Activated CD4-positive, alpha-beta T cell treated with anti-CD3 and anti-CD28 coated beads, Interleukin-2, amount 50 U/mL, for 24 hours (primary cell): ENCODE measurements at places on chromosomes 5 and 9.
A peak's percentile ranks its signal among the peaks of the same experiment; 100 is the strongest.

DNA sequence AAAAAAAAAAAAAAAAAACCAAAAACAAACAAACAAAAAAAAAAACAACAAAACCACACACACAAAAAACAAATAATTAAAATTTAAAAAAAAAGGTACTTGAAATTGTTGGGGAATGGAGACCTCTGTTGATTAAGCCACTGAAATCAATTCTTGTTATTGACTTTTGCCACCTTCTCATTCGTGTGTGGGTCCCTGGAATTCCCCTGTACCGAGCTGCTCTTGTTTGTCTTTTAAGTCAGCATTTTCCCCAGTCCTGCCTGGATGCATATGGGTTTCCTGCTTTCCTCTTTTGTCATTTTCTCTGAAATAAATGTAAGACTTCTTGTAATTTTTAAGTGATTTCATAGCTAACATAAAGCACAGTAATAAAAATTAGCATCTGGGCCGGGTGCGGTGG is 45.5 kb downstream of the GPBP1 start:
- DNase-seq: no peak

DNA sequence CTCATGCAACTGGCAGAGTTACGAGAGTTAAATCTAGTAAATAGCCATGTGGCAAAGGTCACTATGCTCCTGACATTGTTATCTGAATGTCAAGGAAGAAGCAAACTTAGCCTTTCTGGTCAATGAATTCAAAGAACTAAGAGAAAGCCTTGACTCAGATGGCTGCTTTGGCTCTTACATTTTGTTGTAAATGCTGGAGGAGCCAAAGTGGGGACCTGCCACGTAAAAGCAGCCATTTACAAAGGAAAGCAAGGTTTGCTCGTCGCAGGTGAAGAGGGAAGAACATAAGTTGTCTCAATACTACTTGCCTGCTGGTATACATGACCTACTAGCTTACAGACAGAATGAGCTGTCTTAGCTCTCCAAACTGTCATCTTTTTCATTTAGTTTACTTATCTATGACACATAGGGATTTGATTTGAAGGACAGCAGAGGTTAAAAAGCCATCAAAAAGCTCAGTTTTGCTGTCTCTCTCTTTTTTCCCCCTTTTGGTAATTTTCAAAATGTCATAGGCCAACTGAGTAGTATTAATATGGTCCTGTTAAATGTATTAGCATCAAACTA is 1052.8 kb upstream of the DMAC1 start:
- DNase-seq: no peak

DNA sequence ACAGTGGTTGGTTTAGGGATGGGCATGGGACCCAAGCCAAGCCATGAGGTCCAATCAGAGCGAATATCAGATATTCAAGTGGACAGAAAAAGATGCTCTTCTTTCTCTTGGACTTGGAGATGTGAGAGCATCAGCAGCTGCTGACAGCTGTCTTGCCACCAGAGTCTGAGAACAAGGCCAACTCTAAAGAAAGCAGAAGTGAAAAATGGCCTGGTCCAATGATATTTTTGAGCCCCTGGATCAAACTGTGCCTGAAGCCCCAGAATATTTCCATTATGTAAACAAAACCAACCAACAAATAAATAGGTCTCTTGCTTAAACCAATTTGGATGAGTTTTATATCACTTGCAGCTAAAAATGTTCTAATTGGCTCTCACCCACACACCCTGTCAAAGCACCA is 30.7 kb upstream of the JADE2 start:
- DNase-seq: no peak

- DNase-seq: no peak
Measured at GRCh38 chr5:103489307-103489706, 73.3 kb downstream of the NUDT12 start.

DNA sequence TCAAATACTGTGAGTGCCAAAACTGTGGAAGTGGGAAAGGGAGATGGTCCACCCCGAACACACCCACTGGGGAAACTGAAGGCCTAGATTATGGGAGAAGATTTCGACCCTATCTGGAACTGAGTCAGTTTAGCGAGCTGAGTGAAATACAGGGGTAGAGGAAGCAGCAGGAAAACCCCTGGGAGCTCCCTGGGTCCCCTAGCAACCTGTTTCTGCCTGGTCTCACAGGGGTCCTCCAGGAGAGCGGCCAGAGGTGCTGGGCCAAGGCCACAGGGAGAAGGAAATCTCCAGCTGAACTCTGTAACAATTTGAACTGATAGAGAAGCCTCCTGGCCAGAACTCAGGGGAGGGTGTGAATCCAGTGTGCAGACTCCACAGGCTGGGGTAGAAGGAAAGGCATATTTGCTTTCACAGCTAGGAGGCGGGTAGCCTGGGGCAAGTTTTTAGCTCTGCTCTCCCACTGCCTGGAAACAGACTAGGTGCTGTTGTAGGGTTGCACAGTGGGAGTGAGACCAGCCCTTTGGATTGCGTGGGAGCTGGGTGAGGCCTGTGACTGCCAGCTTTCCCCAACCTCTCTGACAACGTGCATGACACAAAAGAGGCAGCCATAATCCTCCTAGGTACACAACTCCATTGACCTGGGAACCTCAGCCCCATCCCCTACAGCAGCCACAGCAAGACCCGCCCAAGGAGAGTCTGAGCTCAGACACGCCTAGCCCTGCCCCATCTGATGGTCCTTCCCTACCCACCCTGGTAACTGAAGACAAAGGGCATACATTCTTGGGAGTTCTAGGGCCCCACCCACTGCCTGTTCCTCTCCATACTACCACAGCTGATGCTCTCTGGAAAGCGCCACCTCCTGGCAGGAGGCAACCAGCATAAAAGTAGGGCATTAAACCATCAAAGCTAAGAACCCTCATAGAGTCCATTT is 78.8 kb upstream of the GPBP1 start:
- no peak for DNase-seq

DNA sequence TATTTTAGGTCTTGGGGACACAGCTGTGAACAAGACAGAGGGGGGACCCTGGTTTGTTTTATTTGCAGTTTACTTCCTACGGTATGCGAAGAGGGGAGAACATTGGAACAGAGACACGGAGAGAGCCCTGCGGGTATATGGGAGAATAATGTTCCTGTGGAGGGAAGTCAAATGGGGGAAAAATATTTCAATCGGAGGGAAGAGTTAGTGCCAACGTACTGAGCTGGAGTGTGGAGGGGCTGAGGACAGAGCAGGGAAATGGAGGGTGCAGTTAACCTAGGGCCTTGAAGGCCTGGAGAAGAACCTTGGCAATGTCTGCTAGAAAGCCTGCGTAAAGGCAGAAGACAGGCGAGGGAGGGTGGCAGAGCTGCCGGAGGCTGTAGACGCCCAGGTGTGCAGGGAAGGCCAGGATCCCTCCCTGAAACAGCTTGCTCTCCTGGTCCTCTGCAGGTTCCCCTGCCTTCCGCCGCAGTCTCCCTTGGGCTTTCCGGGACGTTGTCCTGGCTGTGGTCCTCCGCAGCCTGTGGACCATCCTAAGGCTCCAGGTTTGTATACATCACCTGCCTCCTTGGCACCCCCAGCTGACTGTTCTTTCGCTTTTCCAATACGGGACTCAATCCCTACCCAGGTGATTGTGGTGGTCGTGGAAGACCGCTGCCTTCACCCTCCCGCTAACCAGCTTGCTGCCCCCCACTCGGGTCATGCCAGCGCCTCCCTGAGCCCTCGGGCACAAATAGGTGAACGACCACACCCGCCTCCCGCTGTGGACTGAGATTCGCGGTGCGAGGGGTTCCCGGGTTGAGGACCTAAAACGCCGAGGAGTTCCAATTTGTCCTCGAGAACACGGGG is 1.9 kb upstream of the RACK1 start:
- DNase-seq: no peak

- no peak for DNase-seq
Measured at GRCh38 chr5:137564398-137564961, 65.4 kb upstream of the SPOCK1 start.

- DNase-seq: no peak
Measured at GRCh38 chr5:124669956-124670721, 76.3 kb downstream of the ZNF608 start.

DNA sequence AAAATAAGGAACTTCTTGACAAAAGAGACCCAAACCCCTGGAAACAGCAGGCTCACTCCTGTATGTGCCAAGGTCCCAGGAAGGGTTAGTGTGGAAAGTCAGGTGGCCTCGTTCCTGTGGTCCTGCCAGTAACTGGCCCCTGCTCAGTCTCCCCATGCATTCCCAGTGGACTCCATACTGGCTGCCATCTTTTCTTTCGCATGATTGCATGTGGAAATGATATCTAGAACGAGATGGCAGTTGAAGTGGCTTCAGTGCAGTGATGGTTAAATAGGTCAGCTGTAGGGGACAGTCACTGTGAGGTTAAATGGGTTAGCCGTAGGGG is 30.4 kb downstream of the AHRR start:
- DNase-seq: no peak

DNA sequence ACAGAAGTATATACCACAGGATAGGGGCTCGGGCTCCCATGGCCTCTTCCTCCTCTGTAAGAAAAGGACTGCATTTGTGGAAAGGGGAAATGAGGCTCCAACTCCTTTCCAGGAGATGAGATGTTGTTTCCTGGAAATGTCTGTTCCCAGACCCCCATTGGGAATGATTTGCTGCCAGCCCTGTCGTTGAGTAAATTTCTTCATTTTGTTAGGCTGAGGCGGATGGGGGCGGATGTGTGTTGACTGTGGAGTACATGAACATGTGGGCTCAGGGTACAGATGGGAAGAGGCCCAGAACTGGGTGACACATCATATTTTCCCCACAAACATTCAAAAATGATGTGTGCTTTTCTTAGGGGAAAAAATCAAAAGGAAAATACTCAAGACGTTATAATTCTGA is 28.8 kb upstream of the TNFAIP8 start:
- no peak for DNase-seq

DNA sequence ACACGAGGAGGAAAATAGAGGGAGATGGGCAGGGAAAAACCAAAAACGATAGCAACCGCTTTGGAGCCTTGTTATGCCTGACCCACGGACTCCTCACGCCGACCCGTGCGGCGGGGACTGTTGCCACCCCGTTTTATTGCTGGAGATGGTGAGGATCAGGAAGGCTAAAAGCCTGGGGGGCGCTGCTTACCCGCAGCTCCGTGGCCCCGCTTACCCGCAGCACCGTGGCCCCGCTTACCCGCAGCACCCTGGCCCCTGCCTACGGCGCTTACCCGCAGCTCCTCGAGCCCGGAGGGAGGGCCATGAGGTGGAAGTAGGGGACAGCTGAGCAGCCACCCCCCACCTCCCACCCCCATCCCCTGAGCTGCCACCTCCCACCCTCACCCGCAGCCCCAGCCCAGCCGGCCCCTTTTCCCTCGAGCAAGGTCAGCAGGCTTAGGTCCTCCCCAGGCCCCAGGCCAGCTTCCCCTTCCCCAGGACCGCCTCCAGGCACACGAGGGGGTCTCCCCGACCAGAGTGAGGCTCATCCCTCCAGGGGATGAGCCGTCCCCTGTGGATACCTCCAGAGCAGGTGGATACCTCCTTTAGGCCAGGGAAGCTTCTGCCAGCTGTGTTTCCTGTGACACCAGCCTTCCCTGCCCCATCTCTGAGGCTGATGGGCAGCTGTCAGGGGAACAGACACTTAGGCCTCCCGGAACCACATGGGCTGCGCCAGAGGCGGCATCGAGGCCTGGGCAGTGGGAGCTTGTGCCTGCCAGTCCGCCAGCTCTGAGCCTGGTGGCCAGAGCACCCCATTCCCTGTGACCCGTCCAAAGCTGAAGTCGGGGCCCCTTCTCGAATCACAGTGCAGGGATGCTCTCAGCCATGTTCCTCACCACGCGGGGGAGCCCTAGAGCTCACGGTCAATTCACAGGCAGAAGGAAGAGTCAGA is 92.3 kb downstream of the LMX1B start:
- DNase-seq: peak; percentile 68

DNA sequence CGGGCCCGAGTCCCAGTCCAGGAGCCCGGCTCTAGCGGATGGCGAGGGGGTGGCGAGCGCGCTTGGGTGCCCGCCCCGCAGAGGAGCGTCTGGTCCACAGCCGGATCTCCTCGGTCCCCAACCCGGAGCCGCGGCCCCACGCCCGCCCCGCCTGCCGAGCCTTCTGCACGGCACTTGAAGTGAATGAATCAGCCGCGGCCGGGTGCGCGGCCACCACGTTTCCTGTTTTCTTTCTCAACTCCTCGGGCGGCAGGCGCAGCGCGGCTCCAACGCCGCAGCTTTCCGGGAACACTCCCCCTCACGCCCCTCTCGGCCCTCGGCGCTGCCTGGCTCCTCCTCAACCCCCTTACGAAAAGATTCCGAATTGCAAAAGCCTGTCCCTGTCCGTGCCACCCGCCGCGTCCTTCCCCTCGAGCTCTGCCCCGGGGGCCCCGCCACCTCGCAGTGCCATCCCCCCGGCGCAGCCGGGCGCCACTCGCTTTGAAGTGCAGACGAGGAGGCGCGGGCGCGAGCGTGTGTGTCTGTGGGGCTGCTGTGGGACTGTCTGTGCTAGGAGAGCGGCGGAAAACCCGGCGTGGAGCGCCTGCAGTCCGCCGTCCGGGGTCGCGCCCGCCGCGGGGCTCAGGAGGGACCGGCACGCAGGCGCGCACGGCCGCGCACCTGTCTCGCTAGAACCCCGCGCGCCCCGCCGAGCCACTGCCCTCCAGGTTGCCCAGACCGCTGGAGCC is 456.6 kb downstream of the RAB3C start:
- DNase-seq: peak; percentile 72

DNA sequence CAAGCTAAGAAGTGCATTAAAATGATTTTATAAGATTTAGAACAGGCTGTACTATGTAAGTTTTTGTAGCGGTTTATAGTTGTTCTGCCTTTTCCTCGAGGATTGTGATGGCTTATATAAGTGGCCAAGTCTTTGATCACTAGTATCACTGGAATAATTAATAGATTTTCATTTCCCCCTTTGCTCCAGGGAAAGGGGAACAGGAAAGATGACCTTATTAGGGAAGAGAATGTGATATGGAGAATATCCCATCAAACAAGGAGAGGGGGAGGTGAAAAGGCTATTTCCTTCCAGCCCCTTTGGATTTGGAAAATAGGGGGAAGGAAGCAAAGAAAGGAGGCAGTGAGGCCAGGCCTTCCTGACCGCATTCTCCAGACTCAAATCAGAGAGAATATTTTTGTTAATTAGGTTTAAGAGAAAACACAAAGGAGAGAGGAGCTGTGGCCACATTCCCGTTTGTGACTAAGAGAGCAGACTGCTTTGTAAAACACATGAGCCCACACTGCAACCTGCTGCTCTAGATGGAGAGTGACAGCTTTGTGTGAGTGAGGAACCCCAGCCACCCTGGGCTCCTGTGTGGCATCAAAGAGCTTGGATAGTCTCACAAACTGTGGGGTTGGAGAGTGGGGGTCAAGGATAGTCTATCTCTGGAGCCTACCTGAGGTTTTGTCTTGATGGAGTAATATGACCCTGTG is 359.5 kb downstream of the DTWD2 start:
- no peak for DNase-seq

DNA sequence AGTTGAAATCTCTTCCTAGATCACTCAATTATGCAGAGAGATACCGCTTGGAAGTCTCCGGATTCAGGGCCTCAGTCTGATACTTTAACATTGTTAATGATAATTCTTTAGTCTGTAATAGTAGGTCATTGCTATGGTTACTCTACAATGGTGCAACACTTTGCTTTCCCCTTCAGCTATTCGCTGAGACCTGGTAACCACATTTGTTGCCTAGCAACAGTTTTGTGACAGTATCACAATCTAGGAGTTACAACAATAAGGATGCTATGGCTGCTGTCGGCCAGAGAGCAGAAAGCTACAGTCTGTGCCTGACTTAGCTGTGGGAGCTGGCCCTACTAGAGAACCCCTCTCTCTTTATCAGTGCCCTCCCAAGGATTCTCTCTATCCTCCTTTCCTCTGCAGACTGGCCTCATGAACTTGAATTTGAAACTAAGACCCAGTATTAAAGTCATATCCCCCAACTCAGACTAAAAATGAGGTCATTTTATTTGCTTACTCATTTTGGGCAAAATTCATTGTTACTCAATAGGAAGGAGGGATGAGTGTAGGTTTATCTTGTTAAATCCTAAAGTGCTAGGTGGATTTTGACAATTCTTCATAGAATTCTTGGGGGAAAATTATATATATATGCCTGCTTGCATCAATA is 39.3 kb downstream of the NR2F1 start:
- no peak for DNase-seq
